C1 segment of cervical spinal cord (tissue), 14 donors: ENCODE measurements at places on chromosomes 3 and 15.

DNA sequence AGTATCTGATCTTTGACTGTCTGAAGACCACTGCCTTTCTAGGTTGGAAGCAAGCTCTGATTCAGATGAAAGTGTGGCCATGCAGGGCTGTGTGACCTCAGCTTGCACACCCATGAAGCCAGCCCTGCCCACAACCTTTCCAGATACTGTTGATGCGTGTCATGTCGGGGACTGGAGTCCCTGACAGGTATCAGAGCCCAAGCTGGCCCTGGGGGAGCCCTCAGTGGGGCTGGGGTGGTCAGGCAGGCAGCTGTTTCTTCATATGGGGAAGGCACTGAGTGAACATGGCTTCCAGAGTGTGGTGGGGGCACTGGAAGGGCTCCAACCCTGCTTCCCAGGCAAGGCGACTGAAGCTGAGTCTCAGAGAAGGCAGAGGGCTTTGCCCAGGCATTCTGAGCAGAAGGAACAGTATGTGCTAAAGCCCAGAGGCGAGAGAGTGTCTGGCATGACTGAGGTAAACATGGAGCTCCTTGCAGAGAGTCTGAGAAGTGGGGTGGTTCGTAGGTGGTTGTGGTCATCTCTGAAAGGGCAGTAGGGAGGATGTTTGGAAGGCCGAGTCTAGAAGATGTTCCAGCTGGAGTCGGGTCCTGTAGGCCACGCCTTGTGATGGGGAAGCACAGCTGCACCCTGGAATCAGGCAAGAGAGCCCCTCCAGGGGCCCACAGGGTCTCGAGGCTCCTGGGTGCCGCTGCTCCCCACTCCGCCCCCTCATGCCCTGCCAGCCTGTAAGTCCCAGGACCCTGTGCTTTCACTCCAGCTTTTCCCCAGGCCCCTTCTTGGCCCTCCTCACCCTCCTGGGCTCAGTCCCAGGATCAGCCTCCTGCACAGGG, 122.2 kb downstream of the EEFSEC start:
- no peak for DNase-seq

- no peak for DNase-seq
These were observed 1.3 kb downstream of the HDDC3 start for GRCh38 chr15:90930861-90931574.

DNA sequence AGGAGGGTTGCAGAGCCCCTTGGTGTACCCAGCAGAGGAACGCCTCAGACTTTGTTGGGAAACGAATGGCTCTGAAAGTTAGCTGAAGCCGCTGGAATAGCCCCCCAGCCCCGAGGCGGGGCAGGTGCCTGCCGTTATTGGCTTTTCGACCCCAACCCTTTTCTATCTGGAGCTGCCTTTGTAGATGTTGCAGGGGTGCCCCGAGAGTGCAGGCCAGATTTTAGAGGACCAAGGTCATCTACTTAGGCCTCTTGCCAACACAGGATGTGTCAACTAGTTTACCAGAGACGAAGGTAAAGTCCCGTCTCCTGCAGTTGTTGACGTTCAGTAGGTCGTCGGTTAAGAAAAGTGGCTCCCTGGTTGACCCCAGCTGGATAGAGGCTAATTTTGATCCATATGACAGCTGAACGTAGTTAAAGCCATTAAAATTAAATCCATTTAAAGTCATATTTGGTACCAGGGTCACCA, 579 bp upstream of the UBE3A start:
- DNase-seq: no peak

GRCh38 chr15:38651328-38652038, 86.9 kb upstream of the RASGRP1 start:
- DNase-seq: no peak

DNA sequence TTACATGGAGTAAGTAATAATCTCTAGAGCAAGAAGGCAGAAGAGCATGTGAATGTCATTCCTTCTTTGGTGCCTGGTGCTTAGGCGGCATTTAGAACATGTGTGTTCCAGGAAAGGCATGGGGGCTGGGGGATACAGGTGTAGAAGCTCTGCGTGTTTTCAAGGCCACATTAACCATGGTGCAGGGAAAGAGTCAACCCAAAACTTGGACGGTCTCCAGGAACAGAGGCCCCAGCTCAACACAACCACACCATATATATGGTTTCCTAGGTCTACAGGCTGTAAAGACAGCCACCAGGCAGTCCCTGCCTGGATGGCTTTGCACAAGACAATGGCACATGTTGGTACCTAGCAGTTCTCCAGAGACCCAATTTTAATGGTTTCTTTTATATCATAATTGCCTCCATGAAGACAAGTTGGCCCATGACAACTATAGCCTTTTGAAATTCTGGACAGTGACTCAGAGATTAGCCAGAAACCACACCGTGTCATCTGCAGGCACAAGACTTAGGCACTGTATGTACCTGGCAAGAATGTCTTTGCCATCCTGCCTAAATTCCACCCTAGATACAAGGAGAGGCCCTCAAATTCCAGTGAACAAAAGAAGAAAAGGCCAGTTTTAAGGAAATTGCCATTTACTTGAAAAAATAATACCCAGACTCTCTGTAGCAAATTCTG, 25.0 kb upstream of the DGKG start:
- DNase-seq: no peak

- DNase-seq: no peak
These were observed 9.8 kb upstream of the CLPX start for GRCh38 chr15:65194826-65195547.

DNA sequence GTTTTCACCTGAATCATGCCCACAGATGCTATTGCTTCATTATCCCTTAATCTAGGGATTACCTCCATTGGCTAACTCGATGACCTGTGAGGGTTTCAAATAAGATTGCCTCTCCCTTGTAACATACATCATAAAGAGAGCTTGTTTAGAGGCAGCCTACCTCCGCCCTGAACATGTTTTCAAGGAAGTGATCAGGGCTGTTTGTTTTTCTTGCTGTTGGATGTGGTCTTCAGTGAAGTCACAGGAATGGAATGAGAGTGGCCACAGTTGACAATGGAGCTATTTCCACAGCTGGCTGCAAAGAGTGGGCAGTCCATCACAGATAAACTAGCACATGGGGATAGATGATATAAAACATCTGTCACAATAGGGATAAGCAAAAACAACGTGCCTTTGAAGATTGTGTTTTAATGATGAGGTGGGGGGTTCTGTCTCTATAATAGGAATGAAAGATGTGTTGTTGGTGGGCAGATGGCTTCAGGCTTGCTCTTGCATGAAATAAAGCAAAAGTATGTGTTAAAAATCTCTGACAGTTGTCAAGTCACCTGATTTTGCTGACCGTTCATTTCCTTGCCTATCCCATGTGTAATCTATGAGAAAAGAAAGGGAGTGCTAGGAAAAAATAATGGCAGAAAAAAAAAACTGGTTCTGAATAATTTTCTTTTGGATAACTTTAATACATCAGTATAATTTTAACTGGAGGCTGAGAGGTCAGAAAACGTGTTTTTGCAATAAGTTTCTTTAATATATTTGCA, 642.3 kb downstream of the RBMS3 start:
- DNase-seq: no peak

DNA sequence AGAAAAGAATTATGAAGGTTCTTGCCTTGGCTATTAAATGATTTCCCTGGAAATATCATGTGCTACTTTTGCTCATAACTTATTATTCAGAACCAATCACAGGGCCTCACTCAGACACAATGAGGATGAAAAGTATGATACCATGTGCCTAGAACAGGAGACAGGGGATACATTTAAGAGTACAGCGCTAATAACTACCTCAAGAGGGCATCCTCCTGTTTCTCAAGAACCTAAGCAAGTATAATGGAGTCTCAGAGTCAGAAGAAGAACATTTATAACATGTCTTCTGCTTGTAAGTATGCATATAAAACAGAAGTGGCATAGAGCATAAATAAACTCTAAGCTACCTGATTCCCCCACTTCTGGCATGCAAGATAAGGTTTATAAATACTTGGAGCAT, 125.4 kb upstream of the MME start:
- DNase-seq: no peak

GRCh38 chr15:87961851-87962420, 294.6 kb downstream of the NTRK3 start:
- DNase-seq: no peak

- no peak for DNase-seq
These were observed 13.2 kb downstream of the FAM162A start for GRCh38 chr3:122397201-122397600.

DNA sequence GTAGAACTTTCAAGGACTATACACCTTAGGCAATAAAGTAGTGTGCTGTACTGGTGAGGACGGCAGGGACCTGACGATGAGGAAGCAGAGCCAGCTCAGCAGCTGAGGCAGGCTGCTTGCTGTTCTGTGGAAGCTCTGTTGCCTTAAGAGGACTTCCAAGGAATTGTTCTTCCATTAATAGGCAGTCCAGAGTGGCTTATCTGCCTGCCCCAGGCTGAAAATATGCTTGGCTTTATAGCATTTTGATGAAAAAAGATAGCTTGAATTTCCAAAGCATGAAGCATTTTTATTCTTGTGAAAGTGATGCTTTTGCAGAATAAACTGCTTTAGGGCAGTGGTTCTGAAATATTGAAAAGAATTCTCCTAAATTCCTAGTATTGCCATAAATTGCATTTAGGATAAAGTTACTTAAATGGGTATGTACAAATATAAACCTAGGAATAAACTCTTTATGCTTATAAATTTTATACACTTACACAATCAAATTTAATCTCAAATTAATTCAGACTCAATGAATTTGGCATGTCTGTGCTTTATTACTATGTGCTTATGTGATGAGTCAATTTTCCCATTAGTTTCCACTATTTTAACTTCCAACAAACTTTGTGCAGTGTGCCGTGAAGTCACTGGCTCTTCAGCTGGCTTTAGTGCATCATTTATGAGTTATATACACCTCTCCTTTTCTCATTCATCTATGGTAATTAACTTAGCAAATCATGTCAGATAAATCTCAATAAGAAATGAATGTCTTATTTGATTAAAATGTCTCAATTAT, 231.0 kb upstream of the RASGRP1 start:
- DNase-seq: no peak

- no peak for DNase-seq
These were observed 460.0 kb upstream of the TBL1XR1 start for GRCh38 chr3:177657243-177657642.

- no peak for DNase-seq
These were observed 95.0 kb upstream of the GADL1 start for GRCh38 chr3:30989276-30990030.

DNA sequence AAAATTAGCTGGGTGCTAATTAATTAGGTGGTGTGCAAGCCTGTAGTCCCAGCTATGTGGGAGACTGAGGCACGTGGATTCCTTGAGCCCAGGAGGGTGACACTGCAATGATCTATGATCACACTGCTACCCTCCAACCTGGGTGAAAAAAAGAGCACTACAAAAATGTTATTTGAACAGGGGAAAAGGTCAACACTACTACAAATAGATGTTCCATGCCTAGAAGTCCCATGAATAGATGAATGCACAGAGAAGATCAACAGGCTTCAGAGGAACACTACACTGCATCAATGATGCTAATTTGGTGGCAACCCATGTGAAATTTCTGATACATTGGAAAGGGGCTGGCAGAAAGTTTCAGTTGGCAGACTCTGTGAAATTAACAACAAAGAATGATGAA, 105.4 kb upstream of the FHIT start:
- no peak for DNase-seq

- no peak for DNase-seq
These were observed 11.6 kb upstream of the CILP start for GRCh38 chr15:65222891-65223290.

GRCh38 chr3:103803787-103804186, 1369.0 kb downstream of the ZPLD1 start:
- no peak for DNase-seq

DNA sequence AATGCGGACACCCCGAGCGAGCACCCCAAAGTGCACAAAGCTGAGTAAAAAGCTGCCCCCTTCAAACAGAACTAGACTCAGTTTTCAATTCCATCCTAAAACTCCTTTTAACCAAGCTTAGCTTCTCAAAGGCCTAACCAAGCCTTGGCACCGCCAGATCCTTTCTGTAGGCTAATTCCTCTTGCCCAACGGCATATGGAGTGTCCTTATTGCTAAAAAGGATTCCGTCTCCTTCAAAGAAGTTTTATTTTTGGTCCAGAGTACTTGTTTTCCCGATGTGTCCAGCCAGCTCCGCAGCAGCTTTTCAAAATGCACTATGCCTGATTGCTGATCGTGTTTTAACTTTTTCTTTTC, 5.3 kb downstream of the BHLHE40 start:
- no peak for DNase-seq

DNA sequence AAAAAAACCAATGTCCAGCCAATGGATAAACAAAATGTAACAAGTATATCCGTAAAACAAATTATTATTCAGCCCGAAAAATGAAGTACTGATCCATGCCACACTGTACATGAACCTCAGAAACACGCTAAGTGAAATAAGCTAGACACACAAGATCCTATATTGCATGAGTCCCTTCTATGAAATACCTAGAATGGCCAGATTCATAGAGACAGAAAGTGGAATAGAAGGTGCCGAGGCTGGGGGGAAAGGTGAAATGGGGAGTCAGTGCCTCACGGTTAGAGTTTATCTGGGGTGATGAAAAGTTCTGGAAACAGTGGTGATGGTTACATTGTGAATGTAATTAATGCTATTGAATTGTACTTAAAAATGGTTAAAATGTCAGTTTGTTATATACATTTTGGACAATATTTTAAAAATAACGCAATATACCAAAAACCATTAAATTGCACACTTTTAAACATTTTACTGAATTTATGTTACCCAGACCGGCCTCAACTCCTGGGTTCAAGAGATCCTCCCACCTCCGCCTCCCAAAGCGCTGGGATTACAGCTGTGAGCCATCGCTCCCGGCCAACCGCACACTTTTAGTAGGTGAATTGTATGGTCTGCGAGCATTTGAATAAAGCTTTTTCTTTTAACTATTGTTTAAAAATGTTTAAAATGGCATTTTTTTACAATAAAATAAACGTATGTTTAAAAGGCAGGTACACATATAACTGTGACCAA, 2.1 kb downstream of the RNF168 start:
- no peak for DNase-seq

GRCh38 chr3:174540116-174540908, 318.8 kb upstream of the NAALADL2 start:
- no peak for DNase-seq

- no peak for DNase-seq
These were observed 103.9 kb downstream of the ISL2 start for GRCh38 chr15:76440441-76440840.

DNA sequence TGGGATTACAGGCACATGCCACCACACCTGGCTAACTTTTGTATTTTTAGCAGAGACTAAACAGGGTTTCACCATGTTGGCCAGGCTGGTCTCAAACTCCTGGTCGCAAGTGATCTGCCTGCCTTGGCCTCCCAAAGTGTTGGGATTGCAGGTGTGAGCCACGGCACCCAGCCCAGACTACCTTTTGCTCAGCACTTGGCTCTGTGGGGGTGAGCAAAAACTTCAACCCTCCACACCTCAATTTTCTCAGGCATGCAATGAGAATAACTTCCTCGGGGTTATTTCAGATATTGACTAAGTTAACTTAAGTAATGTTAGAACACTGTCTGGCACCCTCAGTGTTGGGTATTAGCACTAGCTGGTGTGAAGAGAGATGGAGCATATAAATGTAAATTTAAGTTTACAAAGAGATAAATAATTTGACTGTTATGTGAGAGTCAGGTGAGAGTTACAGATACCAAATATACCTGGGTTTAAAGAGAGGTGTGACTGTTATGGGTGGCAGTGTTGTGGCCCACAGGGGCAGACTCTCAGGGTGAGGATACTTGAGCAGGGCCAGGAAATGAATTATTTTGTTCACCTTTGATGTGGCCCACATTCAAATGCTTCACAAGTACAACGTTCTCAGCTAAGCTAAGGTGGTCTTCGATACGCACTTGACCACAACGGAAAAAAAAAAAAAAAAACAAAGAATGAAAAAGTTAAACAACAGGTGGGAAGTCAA, 29.0 kb downstream of the CPOX start:
- no peak for DNase-seq
